ENCODE measurements at places on chromosomes 3 and 15.
A peak's percentile ranks its signal among the peaks of the same experiment; 100 is the strongest.

- DNase-seq: no peak
These were observed 1.6 kb downstream of the AMOTL2 start for GRCh38 chr3:134372396-134373270.

DNA sequence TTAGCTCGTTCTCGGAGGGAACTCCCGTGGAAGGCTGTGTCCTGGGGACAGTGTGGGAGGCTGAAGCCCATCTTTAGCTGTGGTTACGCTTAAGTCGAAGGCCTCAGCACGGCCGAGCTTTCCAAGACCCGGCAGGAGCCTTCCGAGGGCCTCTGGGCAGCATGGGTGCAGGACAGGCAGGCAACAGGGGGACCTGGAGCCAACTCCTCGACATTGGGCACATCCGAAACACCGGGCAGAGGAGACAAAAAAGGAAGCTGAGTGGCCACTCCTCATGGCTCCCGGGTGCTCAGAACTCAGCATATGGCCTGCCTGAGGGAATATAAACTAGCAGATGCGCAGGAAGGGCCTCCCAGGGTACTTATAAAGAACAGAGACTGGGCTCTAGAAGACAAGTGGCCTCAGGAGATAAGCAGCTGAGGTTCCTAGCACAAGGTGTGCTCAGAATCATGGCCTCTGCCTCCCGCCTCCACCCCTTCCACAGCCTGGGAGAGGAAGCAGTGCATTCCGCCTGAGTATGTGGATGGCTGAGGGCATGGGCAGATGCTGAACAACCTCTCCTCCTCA, 34.1 kb downstream of the ABTB1 start:
- no peak for DNase-seq

DNA sequence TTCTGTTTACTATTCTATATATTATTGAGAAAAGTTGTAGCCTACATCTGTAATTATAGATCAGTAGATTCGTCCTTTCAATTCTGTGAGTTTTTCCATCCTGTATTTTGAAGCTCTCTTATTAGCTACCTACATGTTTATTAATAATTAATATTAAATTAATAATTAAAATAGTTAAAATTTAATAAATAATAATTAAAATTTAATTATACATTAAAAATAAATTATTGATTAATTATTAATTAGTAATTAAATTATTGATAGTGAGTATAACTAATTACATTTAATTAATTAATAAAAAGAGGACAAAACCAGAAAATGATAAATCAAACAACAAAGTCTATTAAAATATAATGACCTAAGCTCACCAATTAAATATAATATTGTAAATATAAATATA, 606.6 kb upstream of the ROBO1 start:
- DNase-seq: no peak

DNA sequence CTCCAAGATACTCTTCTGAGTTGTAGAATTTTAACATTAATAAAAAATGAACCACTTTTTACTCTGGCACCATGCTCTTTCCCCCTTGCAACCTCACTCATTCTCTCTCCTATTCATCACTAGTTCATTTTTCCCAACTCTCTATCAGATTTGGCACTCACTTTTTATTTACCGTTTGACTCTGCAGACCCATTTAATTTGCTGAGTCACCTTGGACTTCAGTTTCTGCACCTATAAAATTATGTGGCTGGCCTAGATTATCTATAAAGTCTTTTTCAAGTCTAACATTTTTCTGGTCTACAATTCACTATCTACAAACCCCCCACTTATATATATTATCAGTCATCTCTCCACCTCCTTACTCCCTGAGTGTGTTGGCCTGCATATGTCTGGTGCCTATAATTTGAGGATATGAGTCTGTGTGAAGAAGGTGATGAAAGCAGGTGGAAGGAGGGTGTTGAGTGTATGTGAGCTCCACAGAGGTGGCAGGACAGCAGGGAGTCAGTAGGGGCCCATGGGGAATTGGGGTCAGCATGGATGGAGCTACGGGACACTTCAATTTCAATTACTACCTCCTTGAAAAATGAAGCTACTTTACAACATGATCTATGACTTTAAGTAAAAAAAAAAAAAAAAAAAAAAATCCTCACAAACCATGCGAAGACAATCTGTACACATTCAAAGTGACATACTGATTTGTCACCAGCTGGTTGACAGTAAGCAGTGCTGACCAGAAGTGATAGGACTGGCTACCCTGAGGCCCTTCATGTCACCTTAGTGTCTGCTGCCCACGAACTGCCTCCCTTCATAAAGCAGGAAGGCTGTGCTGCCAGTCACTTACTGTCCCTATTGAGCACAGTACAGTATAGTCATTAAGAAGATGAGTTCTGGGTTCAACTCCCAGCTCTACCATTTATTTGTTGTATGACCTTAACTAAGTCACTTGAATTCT, 334.2 kb upstream of the IL12A start:
- no peak for DNase-seq

- DNase-seq: no peak
These were observed 47.7 kb upstream of the GRIP2 start for GRCh38 chr3:14587740-14588360.

DNA sequence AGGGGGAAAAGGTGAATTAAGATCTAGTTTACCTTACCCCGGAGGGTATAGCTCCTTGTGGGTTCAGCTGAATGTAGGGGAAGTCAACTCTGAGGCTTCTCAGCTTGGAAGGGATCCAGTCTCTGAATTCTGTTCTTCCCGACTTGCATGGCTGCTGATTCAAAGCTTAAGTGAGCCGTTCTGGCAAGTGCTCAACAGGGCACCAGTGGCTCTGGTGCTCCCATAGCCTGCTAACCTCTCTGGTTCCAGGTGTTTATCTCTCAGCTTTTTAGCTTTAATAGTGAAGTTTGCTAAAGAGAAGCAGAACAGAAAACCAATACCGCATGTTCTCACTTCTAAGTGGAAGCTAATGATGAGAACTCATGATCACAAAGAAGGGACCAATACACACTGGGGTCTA, 46.3 kb upstream of the RBP1 start:
- no peak for DNase-seq

- DNase-seq: peak; percentile 35
These were observed 59.7 kb downstream of the SEMA3G start for GRCh38 chr3:52385157-52385556.

DNA sequence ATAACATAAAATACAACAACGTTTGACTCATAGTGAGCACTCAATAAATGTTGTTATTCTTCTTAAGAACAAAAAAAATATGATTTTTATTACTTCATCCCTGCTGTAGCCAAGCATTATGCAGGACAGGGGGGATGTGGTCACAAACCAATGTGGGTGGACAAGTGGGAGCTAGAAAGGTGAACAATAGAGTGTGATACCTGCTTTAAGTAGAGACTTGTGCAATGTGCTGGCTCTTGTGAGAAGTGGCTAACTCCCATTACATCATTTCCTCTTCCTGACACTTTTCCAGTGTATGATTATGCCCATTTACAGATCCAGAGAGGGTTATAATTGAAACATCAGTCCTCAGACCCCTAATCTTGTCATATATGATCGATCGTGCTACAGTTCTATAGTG, 193.6 kb downstream of the UBE2E2 start:
- no peak for DNase-seq

DNA sequence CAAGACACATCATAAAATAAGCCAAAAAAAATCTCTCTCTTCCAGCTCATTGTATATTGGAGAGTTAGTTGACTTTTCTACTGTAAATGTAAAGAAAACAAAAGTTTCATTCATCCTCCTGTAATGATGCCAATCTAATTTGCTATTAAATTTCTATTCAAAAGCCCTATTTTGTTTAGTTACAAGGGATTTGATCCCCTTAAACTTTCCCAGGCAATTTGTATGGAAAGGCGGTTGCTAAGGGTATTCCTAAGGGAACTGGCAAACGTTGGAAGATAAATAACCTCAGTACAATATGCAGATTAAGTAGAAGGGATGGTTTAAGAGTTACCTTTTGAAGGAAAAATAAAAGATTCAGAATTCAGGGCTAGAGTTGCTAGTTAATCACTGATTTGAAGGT, 352.7 kb downstream of the TIGIT start:
- DNase-seq: no peak

GRCh38 chr15:94844538-94845389, 613.4 kb downstream of the MCTP2 start:
- peak; percentile 3 for DNase-seq

GRCh38 chr15:38941399-38941953, 376.9 kb upstream of the RASGRP1 start:
- no peak for DNase-seq

DNA sequence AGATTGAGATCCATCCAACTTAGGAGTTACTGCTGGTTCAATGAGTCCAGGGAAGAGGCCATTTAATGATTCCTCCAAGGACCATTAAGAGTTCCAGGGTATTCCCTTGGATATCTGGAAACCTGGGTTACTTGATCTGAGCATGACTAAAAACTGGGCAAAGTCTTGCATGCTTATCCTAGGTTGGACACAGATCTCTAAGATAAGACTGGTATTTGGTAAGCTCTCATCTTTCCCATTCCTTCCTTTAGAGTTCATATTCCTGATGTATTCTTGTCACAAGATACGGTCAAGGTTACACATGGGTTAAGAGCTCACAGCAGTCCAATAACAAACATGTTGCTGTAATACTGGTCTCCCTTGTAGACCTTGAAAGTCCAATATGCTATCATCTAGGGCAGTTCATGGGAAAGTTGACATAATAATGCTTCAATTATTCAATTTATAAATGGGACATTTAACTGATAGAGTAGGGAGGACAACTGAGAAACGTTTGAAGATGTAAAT, 301.7 kb downstream of the TIGIT start:
- no peak for DNase-seq
